ENCODE measurements at places on chromosomes 6 and 20. TPM values are rescaled to one million over a fixed set of nuclear protein-coding genes. Genes with fewer than 3 reads are reported as not detected.

Gene HLA-DOA
- total RNA-seq: 1.6 TPM

DNA sequence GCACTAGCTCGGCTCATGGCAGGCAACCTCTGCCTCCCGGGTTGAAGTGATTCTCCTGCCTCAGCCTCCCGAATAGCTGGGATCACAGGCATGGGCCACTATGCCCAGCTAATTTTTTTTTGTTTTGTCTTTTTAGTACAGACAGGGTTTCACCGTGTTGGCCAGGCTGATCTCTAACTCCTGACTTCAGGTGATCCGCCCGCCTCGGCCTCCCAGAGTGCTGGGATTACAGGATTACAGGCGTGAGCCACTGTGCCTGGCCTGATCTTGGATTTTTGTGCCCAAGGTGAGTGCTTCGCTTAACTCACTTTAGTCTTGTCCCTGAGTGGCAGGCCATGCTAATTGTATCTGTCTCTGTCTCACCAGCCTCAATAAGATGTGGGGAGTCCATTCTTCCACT, 78.6 kb downstream of the KCNB1 start:
- H3K27ac ChIP-seq: no peak overlapping the region
- no peaks in the 10 kb centered on the region for H3K36me3 ChIP-seq
- H3K4me1 ChIP-seq: no peaks in the 10 kb centered on the region
- no peak overlapping the region for H3K4me3 ChIP-seq
- DNase-seq: no peak
- H3K27me3 ChIP-seq: no peaks in the 10 kb centered on the region

GRCh38 chr6:19803331-19804204, 33.6 kb upstream of the ID4 start:
- DNase-seq: no peak
- H3K36me3 ChIP-seq: no peaks in the 10 kb centered on the region
- peaks cover 7% of the 10 kb centered on the region for H3K4me1 ChIP-seq
- H3K27me3 ChIP-seq: no peaks in the 10 kb centered on the region

DNA sequence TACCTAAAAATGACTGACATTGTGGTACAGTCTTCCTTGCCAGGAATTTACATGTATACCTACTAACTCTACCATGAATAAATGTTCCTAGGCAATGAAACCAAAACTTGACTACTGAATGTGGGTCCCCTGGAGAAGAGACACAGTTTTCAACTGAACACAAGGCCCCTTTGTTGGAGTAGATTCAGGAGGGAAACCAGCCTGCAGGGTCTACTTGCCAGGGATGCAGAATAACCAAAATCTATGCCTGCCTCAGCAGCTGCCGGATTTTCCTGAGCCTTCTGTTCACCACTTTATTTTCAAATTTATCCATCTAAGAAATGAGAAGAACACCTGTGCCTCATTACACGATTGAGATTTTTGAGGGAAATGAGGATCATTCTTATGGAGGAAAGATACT, 211.9 kb downstream of the GRM1 start:
- H3K36me3 ChIP-seq: no peaks in the 10 kb centered on the region
- no peak overlapping the region for H3K4me3 ChIP-seq
- no peak for DNase-seq
- no peaks in the 10 kb centered on the region for H3K4me1 ChIP-seq
- H3K27ac ChIP-seq: no peak overlapping the region
- H3K27me3 ChIP-seq: no peaks in the 10 kb centered on the region

GRCh38 chr6:9503111-9503761, 911.6 kb downstream of the TFAP2A start:
- no peak for DNase-seq
- no peak overlapping the region for H3K27ac ChIP-seq
- H3K4me3 ChIP-seq: no peak overlapping the region
